ENCODE measurements at places on chromosomes 2 and 18. TPM values are rescaled to one million over a fixed set of nuclear protein-coding genes. Genes with fewer than 3 reads are reported as not detected.

Gene QPCT
- 22.8 TPM for total RNA-seq

Gene DPP10
- total RNA-seq = not detected

Gene PREB
- total RNA-seq = 52.2 TPM

Gene ATP8B1
- 7.6 TPM for total RNA-seq

Gene KDSR
- 36.4 TPM for total RNA-seq

Gene GCG
- total RNA-seq = not detected

Gene CDKL4
- not detected for total RNA-seq

Gene PIEZO2
- total RNA-seq = 0.70 TPM

Gene PTH2R
- not detected for total RNA-seq

Gene FAM98A
- 70.9 TPM for total RNA-seq

Gene XDH
- 0.92 TPM for total RNA-seq

Gene FAM117B
- 2.3 TPM for total RNA-seq

Gene TEX44
- not detected for total RNA-seq

Gene REG1B
- not detected for total RNA-seq

Measured in A549 treated with dexamethasone at 1 μM for 4 hours (cell line).